Stimulated activated naive CD4-positive, alpha-beta T cell treated with Interleukin-2 at 50 U/mL for 16 hours (primary cell): ENCODE measurements at places on chromosomes 3 and 15.

- DNase-seq = no peak
Measured at GRCh38 chr3:46711760-46712159, 5.9 kb downstream of the PRSS50 start.

DNA sequence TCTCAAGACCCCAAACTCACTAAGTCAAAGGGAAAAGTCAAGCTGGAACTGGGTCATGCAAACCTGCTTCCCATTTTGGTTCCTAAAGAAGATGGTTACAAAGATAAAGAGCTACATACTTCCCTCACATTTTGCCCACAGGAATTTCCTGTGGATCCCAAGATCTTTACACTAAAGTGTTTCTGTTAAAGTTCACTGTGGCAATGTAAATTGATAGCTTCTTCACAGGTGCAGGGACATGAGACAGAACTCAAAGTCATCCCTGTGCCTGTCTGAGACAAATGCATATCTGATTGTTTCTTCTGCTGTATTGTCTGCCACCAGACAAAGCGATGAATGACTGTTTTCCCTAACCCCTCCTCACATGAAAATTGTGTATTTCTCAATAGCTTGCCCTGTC lies 567.8 kb downstream of the ZIC1 start:
- DNase-seq = no peak

DNA sequence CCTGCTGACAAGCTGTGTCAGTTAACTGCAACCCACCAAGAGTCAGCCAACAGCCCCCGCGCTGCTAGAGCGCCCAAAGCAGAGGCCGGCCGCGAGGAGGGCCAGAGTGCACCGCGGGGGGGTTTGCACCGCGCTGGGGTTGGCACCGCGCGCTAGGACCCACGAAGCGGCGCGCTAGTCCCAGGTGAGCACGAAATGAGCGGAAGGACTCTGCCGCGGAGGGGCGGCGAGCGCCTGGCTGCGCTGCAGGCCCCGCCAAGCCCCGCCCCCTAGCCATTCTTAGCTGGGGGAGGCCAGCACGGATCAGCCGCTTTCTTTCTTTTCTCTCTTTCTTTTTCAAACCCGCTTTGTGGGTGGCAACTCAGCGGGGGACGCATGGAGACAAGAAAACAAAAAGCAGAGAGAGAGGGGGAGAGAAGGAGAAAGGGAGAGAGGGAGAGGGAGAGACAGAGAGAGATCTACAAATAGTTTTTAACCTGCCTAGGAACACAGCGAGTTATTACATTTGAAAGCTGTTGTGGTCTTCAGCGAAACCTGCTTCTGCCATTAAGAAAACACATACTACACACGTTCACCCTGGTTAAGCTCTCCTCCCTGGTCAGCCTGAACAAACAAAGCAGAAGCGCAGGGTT lies 6.9 kb upstream of the FOXB1 start:
- peak; percentile 44 for DNase-seq

- DNase-seq = no peak
Measured at GRCh38 chr3:51221959-51222358, 163.1 kb upstream of the MANF start.

DNA sequence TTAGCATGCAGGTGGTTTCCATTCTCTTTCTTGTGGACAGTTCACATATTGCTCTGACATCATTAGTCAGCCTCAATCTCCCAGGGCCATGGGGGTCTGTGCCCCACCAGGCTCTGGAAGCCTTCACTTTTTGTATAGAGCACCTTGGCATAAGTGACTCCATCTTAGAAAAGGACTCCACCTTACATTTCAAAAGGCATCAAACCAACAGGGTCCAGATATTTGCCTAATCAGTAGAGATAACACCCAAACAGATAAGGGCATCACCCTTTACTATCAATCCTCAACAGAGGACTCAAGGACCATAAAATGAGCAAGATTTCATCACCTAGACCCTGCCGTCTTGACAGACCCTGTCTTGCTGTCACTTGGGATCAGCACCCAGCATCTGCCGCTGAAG lies 35.7 kb upstream of the LCTL start:
- no peak for DNase-seq

- no peak for DNase-seq
Measured at GRCh38 chr15:42730536-42730935, 6.4 kb downstream of the CDAN1 start.

DNA sequence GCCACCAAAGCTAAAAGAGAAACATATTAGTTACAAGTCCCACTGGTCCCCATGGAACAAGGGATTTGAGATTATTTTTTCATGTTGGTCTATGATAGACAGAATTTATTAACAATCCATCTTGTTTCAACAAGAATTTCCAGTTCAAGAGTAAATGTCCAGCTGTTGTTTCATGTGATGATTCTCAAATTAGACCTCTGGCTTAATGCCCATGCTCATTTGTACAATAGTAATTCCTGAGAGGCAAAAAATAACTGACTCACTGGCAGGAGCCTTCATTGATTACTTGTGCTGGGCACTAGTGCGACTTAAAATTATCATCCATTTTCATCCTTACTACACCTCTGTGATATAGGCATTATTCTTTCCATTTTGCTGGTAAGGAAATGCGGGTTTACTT lies 171.3 kb downstream of the ITPR1 start:
- no peak for DNase-seq

DNA sequence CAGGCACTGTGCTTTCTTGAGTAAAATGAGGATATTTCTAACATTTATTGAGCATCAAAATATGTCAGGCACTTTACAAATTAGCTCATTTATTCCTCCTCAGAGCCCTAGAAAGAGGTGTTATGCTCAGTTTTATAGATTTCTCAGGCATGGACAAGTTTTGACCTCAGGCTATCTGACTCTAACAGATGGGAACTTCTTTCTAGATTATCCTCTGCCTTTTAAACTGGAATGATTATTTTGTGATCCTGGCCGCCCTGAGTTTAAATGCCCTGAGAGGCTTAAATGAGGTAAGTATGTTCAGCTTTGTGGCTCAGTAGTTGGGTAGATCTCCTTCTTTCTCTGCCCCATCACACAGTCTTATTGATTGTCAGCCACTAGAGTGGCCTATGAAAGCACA lies 32.3 kb upstream of the ATP1B3 start:
- no peak for DNase-seq

DNA sequence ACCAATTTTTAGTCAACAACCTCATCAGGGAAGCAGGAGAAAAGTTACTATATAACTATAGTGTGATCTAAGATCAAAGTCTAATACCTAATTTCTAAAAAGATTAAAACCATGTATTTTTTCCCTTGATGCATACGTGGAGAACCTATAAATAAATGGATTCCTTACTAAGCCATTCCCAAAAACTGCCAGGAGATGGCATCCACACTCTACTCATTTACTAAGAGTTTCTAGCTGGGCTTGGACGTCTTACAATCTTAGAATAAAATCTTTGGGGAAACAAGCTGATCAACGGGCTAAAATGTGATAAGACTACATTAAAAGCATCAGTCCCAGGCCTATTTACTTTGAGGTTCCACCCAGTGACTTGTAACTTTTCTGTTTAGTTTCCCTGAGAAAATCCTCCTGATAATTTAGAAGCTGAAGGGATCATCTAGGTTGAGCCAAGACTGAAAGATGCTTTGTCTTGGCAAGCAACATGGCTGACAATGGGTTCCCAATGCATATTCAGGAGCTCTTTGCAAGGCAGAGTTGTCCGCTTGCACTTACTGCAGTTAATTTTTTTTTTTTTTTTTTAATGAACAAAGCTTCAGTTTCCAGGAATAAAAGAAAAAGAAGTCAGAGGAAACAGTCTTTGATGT lies 85.5 kb upstream of the FGF12 start:
- no peak for DNase-seq

DNA sequence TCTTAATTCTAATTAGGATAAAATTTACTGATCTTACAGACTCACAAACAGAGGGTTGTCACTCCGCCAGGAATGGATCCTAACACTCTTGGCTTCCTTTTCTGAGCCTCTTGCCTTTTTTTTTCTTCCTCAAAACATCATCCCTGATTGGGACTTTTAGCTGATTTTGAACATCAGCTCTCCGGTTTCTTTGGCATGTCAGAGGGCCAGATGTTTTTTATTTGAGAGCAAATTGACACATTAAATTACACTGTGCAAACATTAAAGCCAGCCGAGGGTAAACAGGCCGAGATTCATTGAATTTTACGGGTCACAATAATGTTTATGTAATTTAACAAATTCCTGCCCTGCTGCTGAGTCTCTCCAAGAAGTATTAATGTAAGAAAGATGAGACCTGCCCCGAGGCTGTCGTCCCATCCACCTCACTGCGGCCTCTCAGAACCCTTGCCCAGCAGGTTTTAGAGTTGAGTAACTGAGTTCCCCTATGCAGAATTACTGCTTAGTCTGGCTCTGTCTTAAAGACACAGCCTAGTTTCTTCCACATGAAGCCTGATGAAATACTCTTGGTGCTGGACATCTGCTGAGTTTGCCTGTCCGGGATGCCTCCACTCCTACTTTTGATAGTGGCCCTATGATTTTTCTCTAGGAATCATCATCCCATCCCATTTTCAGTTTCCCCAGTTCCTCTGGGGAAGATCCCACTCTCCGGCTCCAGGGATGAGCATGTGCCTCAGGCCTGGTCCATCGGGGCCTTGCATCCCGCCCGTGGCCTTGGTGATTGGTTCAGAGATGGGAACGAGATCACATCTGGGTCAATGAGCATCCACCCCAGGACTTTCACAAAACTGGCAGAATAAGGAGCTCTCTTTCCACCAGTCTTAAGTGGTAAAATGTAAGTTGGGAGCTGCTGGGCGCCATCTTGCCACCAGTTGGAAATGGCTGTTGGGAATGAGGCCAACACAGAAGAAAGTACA lies 226.6 kb upstream of the TLE3 start:
- no peak for DNase-seq

GRCh38 chr15:57534281-57534680 lies 57.4 kb upstream of the MYZAP start:
- no peak for DNase-seq

DNA sequence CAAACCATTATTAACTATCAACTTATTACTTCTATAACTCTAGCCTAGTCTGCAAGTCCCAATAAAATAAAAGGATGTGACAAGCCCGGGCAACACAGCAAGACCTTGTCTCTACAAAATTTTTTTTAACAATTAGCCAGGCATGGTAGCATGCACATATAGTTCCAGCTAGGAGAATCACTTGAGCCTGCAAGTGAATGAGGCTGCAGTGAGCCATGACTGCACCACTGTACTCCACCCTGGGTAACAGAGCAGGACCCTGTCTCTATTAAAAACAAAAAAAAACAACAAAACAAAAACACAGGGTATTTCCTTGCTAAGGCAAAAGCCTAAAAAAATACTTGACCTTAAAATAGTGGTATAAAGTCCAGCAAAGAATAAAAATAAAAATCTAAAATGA lies 31.4 kb downstream of the ANKRD28 start:
- no peak for DNase-seq

- no peak for DNase-seq
Measured at GRCh38 chr15:90062973-90063769, 39.1 kb downstream of the IDH2 start.

- no peak for DNase-seq
Measured at GRCh38 chr3:187077537-187077936, 61.8 kb downstream of the RPL39L start.

GRCh38 chr15:80343554-80343992 lies 60.6 kb upstream of the ARNT2 start:
- no peak for DNase-seq

GRCh38 chr3:175956964-175957363 lies 1097.8 kb downstream of the NAALADL2 start:
- DNase-seq = no peak

GRCh38 chr3:185939721-185940120 lies 1.9 kb upstream of the TRA2B start:
- no peak for DNase-seq

DNA sequence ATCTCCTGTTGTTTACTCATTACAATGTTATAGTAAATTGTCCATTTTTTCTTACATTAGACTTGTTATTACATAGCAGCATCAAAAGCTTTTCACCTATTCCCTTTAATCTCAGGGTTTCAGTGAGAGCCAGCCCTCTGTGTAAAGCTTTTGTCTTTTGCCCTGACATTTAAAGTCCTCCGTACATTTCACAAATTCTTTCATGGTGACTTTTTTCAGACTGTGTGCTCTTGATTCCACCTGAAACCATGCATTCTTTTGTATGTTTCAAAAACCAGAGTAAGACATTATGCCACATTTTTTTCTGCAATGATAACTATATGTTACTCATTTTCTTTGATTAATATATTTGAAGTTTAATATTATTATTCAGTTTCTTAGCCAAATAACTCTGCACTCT lies 781.4 kb upstream of the ROBO1 start:
- DNase-seq = no peak

DNA sequence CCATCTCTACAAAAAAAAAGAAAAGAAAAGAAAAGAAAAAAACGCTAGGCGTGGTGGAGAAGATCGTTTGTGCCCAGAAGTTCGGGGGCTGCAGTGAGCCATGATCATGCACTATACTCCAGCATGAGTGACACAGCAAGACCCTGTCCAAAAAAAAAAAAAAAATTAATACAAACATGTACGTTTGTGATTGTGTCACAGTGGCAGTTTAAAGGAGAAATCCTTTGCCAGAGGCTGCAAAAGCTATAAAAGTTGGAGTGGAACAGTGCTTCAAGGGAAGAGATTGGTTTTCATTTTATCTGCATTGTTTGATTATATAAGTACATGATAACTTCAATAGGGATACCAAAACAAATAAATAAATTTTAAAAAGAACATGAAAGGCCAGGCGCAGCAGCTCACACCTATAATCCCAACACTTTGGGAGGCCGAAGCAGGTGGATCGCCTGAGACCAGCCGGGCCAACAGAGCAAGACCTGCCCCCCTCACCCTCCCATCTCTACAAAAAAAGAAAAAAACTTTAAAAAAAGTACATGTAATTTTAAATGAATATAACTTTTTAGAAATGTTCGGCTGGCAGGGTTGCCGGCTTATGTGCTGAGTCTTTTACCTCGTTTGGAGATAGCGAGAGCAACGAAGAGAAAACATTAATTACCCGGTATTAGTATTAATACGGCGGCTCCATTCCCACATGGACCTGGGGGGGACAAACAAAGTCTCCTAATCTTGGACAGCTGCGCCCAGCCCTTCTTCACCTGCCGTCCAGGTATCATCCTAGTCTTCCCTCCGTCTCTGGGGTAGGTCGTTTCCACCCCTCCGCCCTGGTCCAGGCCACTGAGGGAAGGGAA lies 573 bp upstream of the DIS3L start:
- no peak for DNase-seq

GRCh38 chr3:98843266-98843959 lies 58.1 kb downstream of the DCBLD2 start:
- no peak for DNase-seq

- DNase-seq = peak; percentile 8
Measured at GRCh38 chr3:10419637-10420232, 85.7 kb downstream of the ATP2B2 start.

DNA sequence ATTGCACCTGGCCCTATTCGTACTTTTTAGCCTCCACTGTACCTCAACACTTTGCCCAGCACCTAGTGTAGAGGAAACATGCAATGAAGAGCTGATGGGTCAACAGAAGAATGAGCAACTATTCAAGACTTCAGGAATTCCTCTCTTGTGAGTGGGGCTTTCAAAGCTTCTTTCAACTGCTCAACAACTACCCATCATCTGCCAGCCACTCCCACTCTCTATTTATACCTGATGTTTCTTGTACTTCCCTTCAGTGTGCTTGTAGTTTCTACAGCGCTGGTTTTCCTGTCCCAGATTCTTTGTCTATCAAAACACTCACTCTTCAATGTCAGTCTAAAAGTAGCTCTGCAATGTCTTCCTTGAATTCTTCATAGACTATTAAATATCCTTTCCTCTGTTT lies 168.3 kb upstream of the LPP start:
- DNase-seq = no peak
